ENCODE measurements at places on chromosomes 2 and 18.
A peak's percentile ranks its signal among the peaks of the same experiment; 100 is the strongest.

- no peak for DNase-seq
Observed at GRCh38 chr2:116467243-116467642, 1347.2 kb upstream of the DDX18 start.

- no peak for DNase-seq
Observed at GRCh38 chr2:25377822-25378421, 36.2 kb upstream of the DNMT3A start.

DNA sequence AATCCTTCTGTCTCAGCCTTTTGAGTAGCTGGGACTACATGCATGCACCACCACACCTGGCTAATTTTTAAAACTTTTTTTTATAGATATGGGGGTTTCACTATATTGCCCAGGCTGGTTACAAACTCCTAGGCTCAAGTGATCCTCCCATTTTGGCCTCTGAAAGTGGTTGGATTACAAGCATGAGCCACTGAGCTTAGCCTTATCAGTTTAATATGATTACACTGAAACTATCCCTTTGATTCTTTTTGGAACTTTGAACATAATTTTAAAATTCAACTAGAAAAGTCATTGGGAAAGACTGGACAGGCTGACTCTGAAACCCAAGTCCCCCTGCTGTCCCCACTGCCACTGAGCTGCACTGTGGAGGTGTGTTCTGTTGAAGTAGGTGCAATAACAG lies 114.8 kb downstream of the ARL4C start:
- DNase-seq: no peak

- no peak for DNase-seq
Observed at GRCh38 chr2:241656190-241656741, 18.8 kb downstream of the ATG4B start.

GRCh38 chr2:86747711-86748639 lies 27.9 kb downstream of the RMND5A start:
- DNase-seq: no peak

DNA sequence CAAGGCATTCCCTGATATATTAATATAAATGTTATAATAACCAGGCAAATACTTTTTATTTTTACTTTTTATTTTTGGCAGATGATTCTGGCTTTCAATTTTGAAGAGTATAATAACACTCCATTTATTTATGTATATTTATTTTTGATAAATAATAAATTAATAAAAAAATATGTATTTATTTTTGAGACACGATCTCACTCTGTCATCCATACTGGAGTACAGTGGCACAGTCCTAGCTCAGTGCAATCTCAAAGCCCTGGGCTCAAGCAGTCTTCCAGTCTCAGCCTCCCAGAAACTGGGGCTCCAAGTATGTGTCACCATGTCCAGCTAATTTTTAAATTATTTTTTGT lies 93.4 kb upstream of the ITGA6 start:
- no peak for DNase-seq

DNA sequence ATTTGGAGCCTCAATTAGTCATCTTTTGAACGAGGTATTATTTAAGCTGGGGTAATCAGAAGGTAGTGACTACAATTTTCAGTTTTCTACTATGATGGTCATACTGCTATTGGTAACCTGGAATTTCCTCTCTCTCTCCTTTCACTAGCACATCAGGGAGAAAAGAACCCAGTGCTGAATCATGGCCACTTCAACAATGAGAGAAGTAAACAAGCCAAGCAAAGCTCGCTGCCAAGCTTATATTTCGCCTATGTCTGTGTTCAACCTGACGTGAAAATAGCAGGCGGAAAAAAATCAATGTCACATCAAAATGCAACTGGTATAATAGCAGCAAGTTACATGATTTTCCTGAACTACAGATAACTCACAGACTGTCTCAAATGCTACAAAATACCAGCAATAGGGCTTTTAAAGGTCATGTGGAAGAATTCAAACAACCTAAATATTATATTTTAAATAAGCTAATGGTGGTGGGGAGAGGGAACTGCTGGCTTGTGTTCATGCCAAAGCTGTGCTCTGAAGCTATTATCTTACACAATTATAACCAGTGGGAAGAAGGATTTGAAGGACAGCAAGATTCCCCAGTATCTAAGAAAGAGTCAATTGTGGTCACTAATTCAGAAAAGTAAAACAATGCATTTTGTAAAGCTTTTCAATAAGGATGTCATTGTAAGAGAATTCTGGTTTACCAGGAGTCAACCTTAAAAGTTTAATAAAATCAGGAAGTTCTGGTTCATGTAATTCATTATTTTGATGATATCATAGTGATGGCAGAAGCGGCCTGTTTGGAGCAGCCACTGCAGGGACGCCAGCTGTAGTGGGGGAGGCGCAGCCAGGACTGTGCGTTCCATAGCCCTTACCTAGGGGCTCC lies 38.0 kb downstream of the RNF152 start:
- no peak for DNase-seq

DNA sequence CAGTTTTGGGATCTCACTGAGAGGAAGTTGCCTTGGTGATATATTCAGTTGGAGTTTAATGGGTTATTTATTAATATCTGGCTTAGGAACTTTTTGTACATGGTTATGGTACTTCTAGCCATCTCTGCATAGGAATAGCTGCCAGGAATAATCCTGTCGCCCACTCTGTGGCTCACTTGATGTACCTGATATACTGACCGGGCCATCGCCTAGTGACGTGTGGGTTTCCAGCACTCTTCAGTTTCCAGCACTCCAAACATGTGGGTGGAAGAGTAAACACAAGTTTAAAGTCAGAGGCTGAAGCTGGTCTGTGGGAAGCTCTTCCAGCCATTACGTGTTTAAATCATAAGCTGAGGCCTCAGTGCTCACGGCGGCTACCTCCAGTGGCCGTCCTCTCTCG lies 44.3 kb upstream of the AGAP1 start:
- no peak for DNase-seq

GRCh38 chr2:109164311-109164710 lies 35.3 kb downstream of the SH3RF3 start:
- DNase-seq: no peak

GRCh38 chr2:74515981-74516633 lies 1.9 kb downstream of the TLX2 start:
- peak; percentile 62 for DNase-seq

GRCh38 chr2:135800513-135801460 lies 36.2 kb downstream of the LCT start:
- no peak for DNase-seq

GRCh38 chr18:45837283-45838070 lies 12.0 kb downstream of the SIGLEC15 start:
- DNase-seq: peak; percentile 24

DNA sequence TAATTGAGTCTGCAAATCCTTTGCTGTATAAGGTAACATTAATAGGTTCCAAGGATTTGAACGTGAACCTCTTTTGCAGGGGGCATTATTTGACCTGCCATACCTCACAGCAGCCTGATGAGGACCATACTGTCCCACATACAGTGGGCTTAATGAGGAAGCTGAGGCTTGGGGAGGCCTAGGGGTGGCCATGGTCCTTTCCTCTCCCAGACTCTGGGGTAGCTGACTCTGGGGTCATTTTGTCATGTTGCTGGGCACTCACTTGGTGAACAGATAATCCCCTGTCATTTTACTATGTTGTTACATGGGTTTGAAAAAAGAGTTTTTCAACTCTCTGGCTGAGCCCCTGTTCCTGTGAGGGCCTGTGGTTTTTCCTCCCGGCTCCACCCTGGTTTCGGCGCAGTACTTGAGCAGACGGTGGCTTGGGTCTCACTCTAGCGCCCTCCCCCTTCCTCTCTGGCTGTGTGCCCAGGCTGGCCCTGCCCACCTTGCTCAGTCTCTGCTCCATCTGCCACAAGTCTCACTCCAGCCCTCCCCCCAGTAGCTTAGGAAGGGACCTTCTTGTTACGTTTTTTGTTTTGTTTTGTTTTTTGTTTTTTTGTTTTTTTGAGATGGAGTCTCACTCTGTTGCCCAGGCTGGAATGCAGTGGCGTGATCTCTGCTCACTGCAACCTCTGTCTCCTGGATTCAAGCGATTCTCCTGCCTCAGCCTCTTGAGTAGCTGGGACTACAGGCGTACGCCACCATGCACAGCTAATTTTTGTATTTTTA lies 21.0 kb downstream of the INPP4A start:
- DNase-seq: no peak

DNA sequence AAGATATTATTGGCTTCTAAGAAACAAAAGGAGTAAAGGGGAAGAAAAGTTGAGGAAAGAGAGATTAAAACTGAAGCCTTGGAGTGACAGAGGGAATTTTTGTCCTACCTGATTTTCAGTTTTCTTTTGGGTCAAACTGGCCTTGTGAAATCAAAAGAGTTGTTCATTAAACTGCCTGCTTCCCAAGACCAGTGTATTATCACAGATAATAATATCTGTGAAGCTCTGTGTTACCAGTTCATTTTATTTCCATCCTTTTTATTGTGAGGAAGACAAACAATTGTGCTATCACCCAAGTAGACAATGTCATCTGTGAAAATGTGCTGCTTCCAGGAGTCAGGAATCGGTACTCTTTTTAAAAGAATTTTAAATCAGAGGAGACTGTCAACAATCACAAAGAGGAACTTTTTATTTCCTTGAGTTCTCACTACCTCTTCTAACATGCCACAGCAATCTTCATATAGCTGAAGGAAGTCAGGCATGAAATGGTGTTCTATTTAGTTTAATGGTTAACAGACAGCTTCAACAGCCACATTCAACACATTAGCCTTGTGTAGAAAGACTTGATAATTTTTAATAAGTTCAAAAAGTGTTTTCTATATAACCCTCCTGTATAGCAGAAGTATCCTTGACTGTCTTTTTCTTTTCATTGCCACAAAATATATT lies 554.8 kb downstream of the PIK3C3 start:
- no peak for DNase-seq

GRCh38 chr2:143796051-143796450 lies 666.8 kb downstream of the ARHGAP15 start:
- DNase-seq: no peak

Data from stimulated activated CD4-positive, alpha-beta T cell treated with anti-CD3 and anti-CD28 coated beads, Interleukin-2, amount 100 ng/mL, for 48 hours (primary cell).